Lung (tissue), 17 donors: ENCODE measurements at places on chromosomes 2 and 18. TPM values are rescaled to one million over a fixed set of nuclear protein-coding genes. Genes with fewer than 3 reads are reported as not detected.

Gene TXNDC2
- not detected for total RNA-seq

Gene KIF1A
- 0.71 TPM for total RNA-seq

Gene GAREM2
- total RNA-seq = 1.2 TPM

Gene CTDSP1
- 183 TPM for total RNA-seq

Gene VWC2L
- total RNA-seq = 0.57 TPM

- DNase-seq = no peak
Observed at GRCh38 chr2:9215680-9216079, 9.1 kb downstream of the ASAP2 start.

DNA sequence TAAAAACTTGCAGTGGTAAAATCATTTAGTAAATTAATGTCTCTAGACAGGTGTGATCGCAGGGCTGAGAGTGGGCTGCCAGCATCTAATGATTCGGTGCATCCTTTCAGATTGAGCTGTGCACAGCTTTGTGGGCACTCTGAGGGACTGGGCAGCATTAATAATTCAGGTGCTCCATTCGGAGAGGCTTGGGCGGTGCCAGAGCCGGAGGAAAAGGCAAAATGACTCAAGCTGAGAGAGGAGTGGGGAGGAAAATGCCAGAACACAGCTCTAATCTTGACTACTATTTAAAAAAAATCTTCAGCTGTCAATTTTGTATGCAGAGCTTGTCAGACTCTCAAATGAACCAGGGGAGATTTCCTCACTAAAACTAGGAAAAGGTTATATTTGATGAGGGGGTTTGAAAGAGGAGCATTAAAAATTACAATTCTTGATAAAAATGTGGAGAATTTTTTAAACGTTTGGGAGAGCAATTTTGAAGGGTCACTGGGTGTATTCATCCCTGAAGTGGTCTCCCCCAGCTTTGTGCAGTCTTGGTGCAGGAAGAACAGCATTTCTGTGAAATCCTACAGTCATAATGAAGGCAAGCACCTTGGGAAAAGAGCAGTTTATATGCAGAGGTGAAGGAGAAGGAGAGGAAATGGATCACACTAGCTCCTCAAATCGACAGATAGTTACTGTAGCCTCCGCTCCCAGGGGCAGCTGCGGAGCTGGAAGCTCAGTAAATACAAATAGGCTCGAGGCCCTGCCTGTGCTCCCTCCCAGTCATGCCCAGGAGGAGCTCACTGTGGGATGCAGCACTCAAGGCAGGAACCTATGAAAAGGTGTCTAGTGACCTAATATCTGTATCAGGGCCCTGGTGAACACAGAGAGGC is 535.4 kb upstream of the RAB6C start:
- no peak for DNase-seq

DNA sequence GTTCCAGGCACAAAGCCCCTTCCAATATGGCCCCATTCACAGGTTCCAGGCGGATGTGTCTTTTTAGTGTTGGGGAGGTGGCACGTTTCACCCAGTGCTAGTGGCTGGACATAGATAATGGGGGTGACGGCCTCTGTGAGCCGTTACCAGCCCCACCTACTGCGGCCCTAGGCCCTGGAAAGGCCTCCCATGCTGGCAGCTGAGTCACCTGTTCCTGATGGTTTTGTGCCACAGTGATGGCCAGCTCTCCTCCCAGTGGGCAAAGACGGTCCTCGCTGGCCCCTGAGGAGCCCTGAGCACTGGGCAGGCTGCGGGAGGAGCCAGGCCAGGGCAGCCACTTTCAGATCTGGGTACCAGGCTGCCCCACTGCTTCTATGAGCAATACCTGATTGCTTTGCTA is 40.0 kb upstream of the GPC1 start:
- DNase-seq = no peak

Gene C2orf78
- total RNA-seq = not detected

DNA sequence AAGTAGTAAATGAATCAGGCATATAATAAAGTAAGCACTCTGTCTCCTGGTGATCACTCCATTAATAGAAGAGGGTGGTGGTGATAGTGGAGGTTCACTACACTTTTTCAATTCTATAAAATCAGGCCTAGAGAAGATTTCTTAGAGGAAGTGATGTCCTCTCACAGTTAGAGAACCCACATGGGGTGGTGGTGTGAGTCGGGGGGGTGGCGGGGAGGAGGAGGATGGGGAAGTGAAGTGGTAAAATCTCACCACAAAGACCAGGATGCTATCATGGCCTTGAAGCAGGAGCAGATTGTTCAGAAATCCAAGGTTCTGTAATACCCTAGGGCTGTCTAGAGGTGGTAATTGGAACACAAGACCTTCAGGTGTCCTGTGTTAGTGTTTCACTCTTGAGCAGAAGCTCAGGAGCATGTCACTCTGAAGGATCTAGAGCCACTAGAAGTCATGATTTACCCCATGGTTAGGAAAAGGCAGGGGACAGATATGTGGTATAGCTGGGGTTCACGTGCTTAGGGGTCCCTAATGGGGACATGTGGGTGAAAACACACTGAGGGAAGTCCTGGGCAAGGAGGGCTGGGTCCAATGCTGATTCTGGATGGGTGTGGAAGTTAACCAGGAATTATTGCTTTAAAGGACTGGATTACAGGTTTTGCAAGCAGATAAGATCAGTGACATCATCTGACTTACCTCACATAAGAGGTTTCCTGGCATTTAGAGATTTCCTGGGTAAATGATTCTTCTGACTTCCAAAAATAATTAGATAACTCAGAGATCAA is 31.0 kb downstream of the RNF125 start:
- DNase-seq = no peak

Gene SGO2
- 7.2 TPM for total RNA-seq

DNA sequence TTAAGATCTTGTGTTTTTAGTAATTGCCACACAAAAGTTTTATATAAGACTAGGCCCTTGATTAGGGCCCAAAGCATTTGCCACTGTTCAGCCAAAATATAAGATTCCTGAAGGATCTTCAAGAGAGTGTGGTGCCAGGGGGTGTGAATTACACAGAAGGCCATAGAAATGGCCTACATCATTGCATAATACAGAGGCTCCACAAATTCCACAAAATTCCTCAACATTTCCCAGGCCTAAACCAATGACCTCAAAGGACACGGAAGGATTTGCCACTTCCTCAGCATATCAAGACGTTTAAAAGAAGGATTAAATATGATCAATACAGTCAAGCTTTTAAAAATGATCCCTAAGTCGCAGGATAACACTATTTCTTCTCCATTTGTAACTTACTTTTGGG is 24.1 kb downstream of the COL6A3 start:
- DNase-seq = no peak

Gene RGPD4
- not detected for total RNA-seq

- DNase-seq = no peak
Observed at GRCh38 chr2:28633204-28633603, 118.4 kb upstream of the PPP1CB start.
